ENCODE measurements at places on chromosomes 3 and 15.

- no peak for DNase-seq
These were observed 2.9 kb downstream of the HDGFL3 start for GRCh38 chr15:83204697-83205096.

- no peak for DNase-seq
These were observed 127.6 kb downstream of the TBL1XR1 start for GRCh38 chr3:177069514-177070329.

DNA sequence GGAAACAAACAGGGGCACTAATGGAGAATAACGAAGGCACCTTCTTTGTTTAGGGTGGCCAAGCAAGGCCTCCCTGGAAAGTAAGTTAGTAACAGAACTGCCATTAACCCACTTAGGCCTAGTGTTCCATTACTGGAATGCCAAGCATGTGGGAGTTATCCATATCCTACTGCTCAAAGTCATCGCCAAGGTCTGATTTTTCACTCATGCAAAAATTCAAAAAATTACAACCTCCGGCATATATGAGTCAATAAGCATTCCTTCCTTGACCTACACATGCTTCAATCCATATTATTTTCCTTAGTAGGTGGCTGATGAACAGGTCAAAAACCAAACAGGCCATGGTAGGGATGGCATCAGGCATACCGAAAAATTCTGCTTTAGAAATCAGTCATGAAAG lies 1097.2 kb downstream of the FHIT start:
- no peak for DNase-seq

DNA sequence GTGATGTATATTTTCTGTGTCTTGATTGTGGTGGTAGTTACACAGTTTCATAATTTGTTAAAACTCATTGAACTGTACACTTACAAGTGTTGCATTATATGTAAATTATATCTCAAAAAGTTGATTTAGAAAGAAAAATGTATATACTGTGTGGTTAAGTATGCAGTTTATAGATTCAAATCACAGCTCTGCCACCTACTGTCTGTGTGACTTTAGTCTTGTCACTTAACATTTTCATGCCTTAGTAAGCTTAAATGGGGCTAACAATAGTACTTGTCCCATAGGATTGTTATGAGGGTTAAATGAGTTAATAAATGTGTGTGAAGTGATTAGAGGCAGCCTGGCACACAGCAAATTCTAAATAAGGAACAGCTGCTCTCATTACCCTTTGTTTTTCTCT lies 120.9 kb upstream of the P2RY1 start:
- DNase-seq: no peak

GRCh38 chr3:10548992-10549391 lies 43.6 kb upstream of the ATP2B2 start:
- no peak for DNase-seq

DNA sequence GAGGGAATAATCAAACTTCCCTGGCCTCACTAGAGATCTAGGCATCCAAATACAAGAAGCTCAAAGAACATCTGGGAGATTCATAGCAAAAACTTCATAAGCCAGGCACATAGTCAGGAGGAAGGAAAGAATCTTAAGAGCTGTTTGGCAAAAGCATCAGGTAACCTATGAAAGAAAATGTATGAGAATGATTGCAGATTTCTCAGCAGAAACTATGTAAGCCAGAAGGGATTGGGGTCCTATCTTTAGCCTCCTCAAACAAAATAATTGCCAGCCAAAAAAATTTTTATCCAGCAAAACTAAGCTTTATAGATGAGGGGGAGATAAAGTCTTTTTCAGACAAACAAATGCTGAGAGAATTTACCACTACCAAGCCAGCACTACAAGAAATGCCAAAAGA lies 1036.3 kb downstream of the TBL1XR1 start:
- no peak for DNase-seq

DNA sequence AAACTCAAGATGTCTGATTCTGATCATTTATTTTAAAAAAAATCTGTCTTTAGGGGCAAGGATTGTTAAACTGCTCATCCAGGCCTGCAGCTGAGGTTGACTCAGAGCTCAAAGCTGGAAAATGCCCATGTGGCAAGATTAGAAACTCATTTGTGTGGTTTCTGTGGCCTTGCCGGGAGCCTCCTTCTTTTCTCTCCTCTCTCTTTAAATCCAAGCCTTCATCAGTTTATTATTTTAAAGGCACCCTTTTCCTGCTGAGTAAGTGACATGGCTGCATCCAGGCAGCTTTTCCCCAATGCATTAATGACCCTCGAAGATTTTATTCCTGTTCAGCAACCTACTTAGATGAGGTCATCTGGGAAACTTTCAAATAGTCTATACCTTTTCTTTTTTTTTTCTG lies 221.3 kb upstream of the CDIN1 start:
- DNase-seq: no peak

DNA sequence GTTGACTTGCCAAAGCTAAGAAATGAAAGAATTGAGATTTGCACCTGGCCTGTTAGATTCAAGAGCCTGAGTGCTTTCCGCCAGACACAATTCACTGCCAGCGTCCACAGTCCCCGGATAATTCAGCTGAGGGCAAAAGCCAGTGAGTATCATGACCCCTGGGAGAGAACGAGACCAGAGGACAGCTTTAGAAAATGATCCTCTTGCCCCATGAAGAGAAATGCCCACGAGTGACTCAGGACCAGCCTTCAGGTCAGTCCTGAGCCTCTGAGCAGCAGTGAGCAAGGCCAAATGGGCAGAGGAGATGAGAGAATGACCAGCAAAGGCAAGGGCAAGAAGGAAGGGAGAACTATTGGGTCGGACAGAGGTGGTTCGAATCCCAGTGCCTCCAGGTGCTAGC lies 273.5 kb downstream of the FAM43A start:
- no peak for DNase-seq

GRCh38 chr3:17905996-17906395 lies 163.6 kb upstream of the TBC1D5 start:
- no peak for DNase-seq

DNA sequence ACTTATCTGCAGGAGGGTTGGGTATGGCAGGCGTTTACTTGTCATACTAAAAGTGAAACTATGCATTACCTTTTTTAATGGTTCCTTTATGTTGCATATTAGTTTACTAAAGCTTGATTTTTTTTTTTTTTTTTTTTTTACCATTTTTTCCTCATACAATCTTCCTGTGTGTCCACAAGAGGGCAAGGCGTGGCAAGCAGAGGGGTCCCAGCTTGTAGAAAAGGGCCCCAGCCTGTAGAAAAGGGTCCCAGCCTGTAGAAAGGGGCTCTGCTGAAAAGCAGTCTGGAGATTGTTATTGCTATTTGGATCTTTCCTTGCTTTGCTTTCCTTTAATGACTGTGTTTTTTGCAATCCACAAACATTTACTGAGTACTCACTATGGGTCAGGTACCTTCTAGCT lies 21.9 kb downstream of the MKRN2 start:
- no peak for DNase-seq

GRCh38 chr3:160757233-160758106 lies 1.4 kb downstream of the PPM1L start:
- DNase-seq: no peak

- no peak for DNase-seq
These were observed 110.7 kb upstream of the C2CD4B start for GRCh38 chr15:62275831-62276230.

DNA sequence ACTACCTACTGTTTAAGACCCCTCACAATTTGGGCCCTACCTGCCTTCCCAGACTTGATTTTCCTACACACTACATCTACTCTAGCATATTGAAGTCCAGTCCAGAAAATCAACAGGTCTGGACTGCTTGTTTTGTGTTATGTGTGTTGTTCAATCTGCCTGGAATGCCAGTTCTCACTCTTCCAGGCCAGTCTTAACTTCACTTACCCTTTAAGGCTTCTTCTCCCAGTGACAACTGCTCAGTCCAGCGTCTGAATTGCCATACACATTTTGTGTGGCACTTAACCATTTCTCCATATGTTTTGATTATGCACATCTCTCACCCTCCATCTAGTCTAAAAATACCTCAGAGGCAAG lies 1.1 kb downstream of the TICRR start:
- DNase-seq: no peak

- DNase-seq: no peak
These were observed 67.5 kb downstream of the TMEM39A start for GRCh38 chr3:119395923-119396358.

- no peak for DNase-seq
These were observed 169.7 kb downstream of the KCNMB2 start for GRCh38 chr3:178705925-178706324.

DNA sequence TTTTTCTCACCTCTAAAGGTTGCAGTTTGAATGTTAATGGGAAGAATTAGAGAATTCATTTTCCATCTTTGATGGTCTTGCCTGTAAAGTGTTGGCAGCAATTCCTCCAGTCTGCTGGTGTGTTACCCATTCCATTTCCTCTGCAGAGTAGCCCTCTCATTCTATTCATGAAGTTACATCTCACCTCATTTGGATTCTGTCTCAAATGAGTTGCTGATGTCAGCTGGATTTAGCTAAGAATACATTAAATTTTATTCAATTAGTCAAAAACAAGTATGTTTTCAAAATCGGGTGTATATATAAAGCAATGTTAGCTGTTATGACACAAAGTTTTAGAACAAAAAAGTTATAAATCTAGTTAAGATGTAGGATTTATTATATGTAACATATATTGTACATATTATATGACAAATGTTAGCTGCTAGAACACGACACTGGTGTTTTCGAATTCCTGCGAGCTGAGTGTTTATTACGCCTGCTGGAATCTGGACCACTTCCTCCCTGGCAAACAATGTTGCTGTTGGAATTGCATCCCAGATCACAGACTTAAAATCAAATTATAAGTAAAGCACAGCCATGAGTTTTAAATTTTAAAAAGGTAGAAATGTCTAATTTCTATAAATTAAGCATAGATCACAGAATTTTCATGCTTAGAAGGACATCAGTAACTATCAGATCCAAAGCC lies 516.2 kb downstream of the OCA2 start:
- no peak for DNase-seq

DNA sequence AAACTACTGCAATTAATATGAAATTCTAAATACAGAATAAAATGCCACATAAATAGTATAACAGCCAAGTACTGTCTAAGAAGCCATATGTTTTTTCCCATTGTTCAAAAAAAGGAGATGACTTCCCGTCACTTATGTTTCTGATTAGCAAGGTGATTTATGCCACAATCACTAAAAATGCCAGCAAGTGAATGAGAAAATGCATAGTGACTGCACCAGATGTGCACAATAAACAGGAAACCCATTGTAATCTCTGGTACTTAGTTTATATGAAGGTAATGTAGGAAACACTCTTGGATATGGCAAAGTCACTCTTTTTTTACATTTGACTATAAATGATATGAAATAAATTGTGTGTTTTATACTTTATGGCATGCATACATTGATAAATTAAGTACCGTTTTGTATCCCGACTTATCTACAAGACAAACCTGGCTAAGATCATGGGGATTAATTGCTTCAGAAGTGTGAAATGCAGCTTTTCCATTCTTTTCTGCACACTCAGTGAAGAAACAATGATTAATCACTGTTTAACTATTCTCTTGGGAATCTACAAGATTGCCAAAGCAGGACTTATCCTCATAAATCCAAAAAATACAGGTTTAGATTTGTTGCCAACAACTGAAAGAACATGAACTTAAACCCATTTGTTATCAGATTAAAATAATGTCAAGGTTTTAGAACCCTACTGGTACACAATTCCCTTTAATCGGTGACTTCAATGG lies 164.5 kb downstream of the TBC1D5 start:
- no peak for DNase-seq

DNA sequence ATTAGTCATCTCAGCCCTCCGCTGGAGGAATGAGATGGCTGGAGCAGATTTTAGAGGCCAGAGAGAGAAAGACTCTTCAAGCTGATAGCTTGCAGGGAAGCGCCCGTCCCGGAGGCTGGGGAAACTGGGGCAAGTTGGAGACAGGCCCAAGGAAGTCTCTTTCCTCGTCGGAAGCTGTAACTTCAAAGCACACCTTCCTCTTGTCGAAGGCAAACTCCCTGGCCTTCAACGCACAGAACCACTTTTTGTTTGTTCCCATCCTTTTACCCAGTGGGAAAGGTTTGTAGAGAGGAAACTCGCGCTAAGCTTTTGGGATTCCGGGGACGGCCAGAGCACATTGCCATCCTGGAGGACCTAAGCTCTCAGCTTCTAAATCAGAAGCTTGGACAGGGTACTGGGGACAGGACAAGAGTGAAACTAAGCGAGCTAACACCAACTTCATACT lies 900 bp upstream of the EOMES start:
- DNase-seq: no peak

GRCh38 chr3:3666664-3667063 lies 132.6 kb upstream of the LRRN1 start:
- DNase-seq: no peak

DNA sequence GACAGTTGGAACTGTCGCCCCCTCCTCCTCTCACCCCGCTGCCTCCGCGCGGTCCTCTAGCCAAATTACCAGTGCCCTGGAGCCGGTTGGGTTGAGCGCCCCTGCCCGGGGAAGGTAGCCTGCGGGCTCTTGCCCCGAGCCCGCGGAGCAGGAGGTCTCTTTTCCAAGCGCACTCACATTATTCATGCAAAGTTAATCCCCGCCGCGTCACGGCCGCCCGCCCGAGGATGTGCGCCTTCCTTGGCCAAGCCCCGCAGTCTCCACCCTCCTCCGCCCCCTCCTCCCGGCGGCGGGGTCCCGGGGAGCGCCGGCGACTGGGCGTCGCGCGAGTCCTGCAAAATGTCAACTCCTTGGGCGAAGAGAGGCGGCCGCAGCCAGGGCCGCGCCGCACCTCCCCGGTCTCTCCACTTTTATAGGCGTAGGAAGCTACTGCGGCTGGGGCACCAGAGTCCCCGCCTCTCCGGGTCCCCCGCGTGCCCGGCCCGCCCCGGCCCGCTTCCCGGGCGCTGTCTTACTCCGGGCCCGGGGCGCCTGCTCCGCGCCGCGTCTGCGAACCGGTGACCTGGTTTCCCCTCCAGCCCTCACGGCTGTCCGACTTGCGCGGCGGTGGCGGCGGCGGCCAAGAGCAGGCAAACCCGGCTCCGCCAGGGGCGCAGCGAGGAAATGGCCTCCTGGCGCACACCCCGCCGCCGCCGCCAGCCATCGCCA lies at the start of gene THRB:
THRB (minus strand) TSS at position 233 of the 708 bp plus-strand sequence.
- DNase-seq: no peak

DNA sequence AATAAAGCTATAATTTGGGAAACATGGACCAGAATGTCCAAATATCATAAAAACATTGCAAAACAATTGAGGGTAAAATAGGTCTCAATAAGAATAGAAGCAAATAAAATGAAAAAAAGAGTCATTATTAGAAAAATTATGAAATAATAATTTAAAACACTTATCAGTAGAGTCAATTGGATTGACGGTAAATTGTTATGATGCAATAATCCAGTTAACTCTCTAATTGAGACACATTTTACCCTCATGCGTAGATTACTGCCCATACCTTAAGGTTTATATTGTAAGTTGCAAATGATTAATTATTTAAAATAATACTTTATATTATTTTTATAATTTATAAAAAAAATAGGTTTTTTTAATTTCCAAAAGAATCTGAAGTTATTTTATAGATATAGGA lies 73.4 kb upstream of the POU1F1 start:
- no peak for DNase-seq

- DNase-seq: no peak
These were observed 12.5 kb downstream of the PRR20G start for GRCh38 chr3:127275287-127275781.

GRCh38 chr3:176219970-176220369 lies 977.3 kb downstream of the TBL1XR1 start:
- no peak for DNase-seq

GRCh38 chr3:122636697-122637096 lies 43.9 kb upstream of the PARP14 start:
- no peak for DNase-seq

- DNase-seq: no peak
These were observed 33.8 kb upstream of the RASGRF1 start for GRCh38 chr15:79124388-79124787.

Data from stimulated activated CD8-positive, alpha-beta memory T cell treated with anti-CD3 and anti-CD28 coated beads, Interleukin-4, amount 100 ng/mL, for 4 hours (primary cell).